ENCODE measurements at places on chromosomes 1 and 21.
A peak's percentile ranks its signal among the peaks of the same experiment; 100 is the strongest.

GRCh38 chr1:201586806-201587205, 47.9 kb downstream of the NAV1 start:
- DNase-seq: no peak

DNA sequence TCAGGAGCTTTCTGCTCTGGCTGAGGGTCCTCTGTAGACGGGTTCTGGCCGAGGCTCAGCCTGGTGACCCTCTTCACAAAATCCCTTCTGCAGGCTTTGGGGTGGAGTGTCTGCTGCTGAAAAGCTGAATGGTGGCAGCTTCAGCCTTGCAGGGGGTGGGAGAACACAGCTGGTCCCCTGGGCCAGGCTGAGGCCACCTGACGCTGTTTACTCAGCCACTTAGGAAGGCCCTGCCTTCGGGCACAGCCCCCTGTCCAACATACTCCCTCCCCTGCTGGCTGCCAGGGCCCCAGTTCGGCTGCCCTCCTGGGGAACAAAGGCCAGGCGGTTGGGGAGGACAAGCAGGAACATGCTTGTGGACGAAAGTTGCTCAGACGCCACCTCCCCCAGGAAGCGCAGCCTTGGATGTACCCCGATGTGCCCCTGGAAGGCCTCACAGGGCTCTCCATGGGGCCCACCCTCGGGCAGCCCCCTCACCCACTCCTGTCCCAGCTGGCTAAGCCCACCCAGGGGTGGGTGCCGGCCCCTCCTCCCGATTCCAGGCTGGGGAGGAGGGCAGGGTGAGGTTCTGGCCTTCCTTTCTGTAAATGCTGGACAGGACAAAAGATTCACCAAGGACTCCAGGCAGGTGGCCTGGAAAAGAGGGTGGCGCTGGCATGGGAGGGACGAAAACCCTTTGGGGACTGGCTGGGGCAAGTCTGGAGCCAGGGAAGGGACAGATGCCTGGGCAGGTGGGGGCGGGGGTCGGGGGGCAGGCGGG, at the start of gene ANKRD65:
Gene ANKRD65, minus strand, starts transcription at position 130 of the 760 bp plus-strand sequence. CDS start 271 bp downstream, outside the sequence.
- peak; percentile 82 for DNase-seq

DNA sequence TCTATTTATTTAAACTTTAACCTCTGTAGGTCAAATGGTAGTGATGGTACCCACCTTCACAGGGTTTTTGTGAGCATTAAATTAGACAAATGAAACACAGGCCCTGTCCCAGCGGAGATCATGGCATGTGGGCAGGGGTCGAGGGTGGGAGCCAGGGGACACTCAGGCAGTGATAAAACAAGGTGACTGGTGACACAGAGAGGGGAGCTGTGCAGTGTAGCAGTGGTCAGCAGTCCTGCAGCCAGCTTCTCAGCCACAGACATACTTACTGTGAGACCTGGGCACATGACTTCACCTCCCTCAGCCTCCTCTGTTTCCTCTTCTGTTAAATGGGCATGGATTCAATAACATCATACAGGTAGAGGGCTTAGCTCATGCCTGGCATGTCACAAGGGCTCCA, 44.9 kb downstream of the SRRM1 start:
- no peak for DNase-seq

DNA sequence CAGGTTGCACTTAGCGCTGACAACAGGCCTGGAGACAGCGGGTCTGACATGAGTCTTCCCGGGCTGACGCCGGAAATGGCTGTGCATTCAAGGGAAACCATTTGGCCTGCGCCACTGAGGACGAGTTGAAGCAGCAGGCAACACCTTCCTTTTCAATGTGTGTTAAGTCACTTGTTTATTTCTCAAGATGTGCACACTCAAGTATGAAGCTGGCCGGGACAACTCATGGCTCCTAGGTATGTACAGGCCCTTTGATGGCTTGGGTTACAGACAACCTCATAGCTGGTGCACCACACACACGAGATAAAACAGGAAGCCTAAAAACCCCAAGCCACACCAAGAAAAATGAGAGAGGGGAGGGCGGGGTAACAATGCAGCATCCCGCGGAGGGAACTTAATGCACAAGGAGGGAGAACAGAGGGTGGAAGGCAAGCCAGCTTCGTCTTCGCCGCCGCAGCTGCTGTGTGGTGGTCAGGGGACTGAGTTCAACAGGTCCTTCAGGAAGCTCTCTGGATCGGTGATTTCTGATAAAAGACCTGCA, 118.0 kb upstream of the IFFO2 start:
- DNase-seq: peak; percentile 63

GRCh38 chr1:43321331-43321891, 16.2 kb upstream of the MPL start:
- no peak for DNase-seq

GRCh38 chr1:93061895-93062792, 16.9 kb upstream of the MTF2 start:
- no peak for DNase-seq

DNA sequence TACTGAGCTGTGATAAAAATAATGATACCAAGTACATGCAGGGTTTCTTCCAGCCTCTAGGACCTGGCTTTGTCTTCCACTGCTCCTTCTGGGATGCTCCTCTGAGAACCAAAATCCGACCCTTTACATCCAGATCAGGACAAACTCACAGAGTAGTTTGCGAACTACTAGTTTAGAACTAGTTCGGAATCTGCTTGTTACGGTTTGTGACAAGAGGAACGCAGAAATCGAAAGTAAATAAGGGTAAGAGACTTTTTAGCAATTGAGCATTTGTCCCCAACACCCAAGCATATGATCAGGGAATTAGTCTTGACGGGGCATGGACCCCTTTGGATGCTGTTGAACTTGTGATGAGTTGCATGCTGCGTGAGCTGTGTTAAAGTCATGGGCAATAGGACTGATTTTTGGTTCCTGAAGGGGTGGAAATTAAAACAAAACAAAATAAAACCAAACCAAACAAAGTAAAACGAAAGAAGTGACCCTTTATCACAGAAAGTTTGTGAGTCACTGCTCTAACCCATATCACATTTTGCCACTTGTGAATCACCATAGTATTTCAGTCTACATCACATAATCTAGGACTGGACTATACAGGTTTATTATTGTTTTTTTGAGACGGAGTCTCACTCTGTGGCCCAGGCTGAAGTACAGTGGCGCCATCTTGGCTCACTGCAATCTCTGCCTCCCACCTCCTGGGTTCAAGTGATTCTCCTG, 35.7 kb upstream of the ERRFI1 start:
- no peak for DNase-seq

DNA sequence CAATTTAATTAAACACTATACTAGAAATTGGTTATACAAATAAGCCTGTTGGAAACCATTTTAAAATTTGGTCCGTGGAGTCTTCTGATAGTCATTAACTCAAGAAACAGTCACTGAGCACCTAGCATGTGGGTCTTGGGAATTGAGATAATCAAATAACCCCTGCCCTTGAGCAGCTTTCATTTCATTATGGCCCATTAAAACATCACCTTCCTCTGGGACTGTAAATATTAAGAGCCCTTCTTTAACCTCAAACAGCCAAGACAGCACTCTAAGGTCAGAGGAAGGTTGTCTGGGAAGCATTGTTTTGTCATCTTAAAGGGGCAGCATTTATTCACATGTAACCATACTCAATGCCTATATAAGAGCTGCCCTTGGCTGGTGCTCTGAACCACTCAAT, 610.3 kb upstream of the USP24 start:
- DNase-seq: peak; percentile 96

DNA sequence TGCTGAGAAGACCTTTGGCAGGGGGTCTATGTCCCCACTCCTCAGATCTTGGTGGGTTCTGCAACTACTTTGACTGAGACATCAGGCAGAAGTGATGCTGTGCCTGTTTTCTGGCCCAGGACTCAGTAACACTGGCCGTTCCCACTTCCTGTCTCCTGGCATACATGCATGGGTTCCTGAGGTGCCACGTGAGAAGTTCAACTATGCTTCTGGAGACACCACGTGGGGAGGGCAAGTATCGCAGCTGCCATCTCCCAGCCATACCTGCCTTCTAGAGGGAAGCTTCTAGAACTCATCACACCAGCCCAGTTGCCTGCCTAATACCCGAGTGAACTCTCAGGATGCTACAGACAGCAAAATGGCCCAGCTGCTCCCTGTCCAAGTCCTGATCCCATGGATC, 65.8 kb downstream of the TRABD2B start:
- DNase-seq: no peak

DNA sequence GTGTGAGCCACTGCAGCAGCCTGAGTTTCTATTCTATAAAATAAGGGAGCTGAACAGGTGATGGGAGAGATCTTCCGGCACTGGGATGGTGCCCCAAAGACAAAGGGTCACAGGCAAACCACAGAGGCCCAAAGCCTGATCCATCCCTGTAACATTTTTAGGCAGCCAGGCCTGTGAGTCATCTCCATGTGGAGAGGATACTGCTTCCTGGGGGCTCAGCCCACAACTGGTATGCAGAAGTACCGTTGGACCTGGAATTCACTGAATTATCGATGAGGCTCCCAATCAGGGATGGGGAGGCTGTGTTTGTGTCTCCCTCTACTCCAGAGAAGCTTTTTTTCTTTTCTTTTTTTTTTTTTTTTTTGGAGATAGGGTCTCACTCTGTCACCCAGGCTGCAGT, 48.8 kb upstream of the WASF2 start:
- no peak for DNase-seq

DNA sequence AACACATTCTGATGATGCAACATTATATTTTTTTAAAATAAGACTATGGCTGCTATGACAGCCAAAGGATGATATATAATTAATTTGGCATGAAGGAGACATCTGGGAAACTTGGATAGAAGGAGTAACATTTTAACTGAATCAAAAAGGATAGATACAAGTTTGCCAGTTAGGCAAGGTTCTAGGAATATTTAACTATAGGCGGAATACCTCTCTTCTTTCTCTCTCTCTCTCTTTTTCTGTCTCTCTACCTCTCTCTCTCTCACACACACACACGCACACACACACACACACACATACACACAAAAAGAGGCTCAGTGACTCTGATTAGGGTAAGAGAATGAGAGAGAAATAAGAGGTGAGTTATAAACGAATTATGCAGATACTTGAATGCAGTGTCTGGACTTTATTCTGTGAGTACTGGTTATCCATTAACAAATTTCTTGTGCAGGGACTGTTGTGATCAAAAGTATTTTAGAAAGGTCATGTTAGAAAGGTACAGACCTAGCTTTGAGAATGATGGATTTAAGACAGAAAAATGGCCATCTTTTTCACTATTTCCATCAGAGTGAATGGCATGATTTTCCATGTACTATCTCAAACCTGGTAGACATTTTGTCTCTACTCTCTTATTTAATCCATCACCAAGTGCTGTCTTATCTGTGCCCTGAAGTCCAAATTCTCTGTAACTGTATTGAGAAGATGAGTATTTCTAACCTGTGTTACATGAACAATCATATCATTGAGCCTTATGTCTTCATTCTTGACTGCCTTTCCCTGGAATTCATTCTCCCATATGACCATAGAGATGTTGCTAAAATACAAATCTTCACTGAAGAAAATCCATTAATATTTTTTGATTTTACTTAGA, 1106.9 kb upstream of the ADGRL4 start:
- no peak for DNase-seq

DNA sequence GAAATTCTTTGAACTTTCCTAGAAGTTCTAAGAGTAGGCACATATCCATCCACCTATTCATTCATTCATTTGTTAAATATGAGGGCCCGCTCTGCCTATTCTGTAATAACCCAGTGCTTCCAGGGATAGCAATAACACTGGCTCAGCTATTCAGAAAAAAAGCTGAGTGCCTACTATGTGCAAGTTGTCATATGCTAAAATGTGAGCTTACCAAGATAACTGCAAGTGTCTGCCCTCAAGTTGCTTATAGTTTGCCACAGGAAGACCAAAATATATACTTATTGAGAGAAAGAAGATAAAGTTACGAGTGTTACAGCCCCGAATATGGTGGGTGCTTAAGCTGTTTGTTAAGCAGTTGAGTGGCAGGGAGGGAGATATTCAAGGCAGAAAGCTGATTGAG, 39.6 kb downstream of the CD55 start:
- no peak for DNase-seq

GRCh38 chr1:43101061-43101460, 71.0 kb downstream of the EBNA1BP2 start:
- peak; percentile 57 for DNase-seq

DNA sequence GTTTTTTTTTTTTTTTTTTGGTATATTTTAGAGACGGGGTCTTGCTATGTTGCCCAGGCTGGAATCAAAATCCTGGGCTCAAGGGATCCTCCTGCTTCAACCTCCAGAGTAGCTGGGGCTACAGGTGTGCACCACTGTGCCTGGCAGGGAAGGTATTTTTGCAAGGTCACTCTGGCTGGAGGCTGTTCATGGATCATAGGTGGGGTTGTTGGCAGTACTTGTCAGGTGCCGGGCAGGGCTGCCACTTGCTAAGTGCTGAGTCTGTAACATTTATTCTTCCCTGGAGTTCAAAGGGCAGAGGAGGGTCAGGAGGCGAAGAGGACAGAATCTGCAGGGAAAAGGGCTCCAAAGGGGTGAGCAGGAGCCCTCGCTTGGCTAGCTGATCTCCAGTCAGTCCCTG, 24.1 kb downstream of the A3GALT2 start:
- DNase-seq: no peak

- DNase-seq: no peak
Measured at GRCh38 chr1:9128520-9129265, at the start of gene GPR157. GPR157 (minus strand) TSS chr1:9129102; CDS start chr1:9129027, 75 bp downstream.

- DNase-seq: no peak
Measured at GRCh38 chr1:75732703-75733102, 8.2 kb downstream of the ACADM start.

DNA sequence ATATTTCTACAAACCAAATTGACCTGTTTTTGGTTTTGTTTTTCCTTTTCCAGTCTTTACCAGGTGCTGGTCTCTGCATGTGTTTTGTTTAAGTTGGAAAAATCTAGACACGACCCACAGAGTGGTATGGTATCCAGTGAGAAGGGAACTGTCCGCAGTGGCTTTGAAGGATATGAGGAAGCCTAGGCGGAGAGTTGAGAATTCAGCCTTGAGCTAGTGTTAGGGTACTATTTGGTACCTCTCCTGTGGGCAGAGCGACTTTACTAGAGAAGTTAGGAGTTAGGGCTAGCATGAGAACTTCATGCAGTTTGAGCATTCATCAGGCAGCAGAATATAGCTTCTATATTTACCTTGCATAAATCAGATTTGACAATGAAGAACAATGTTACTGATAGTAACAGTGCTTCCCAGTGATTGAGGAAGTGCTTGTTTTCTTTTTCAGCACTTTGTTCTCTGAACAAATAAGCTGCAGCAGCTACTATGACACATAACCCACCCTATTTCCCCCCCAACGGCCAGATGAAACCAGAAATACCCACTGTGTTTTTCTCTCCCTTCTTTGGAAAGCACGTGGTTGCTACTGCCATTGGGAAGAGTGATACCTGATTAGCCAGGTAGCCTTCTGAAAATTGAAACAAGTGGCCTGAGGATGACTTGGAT, 19.0 kb downstream of the MRPS6 start:
- no peak for DNase-seq

DNA sequence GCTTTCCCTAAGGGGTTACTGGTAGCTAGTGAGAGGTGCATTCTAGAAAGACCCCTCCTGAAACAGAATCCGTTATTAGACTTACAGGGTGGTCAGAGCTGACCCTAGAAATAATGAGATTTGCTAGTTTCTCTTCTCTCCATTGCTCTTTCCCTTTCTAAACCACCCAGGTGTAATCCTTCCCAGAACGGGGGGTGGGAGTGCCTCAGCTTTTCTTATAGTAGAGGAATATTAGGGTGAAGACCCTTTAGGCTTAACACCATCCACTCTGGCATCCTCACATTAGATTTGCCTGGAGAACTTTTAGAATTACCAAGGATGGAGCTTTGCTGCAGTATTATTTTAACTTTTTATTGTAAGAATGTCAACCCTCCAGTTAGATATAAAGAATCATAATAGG, 49.4 kb downstream of the CAPN9 start:
- no peak for DNase-seq

- no peak for DNase-seq
Measured at GRCh38 chr1:204201348-204202040, 5.2 kb upstream of the KISS1 start.

- DNase-seq: no peak
Measured at GRCh38 chr1:220484135-220484534, 43.8 kb upstream of the MARK1 start.

Measured in DMS79 (cell line).